Gastroesophageal sphincter (tissue), 4 donors: ENCODE measurements at places on chromosomes 2 and 18. TPM values are rescaled to one million over a fixed set of nuclear protein-coding genes. Genes with fewer than 3 reads are reported as not detected.

The TTL gene
- total RNA-seq = 33.8 TPM

The NUP35 gene
- 6.8 TPM for total RNA-seq

The ELOA2 gene
- not detected for total RNA-seq

DNA sequence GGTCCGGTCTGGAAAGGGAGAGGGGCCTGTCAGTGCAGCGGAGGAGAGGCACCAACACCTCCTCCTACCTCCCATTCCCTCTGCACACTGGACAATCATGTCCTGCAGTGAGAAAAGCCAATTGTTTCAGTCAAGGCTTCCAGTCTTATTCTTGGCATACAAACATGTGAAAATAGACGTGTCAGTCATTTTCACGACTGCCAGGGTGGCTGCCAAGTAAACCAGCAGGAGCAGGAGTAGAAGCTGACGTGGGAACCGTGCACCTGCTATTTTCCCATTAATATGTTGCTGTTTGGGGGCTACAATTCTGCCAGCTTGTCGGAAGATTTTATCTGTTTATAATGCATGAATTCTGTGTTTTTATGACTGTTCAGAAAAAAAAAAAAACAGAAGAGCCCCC, 202.3 kb downstream of the SPP2 start:
- no peak for ATAC-seq

DNA sequence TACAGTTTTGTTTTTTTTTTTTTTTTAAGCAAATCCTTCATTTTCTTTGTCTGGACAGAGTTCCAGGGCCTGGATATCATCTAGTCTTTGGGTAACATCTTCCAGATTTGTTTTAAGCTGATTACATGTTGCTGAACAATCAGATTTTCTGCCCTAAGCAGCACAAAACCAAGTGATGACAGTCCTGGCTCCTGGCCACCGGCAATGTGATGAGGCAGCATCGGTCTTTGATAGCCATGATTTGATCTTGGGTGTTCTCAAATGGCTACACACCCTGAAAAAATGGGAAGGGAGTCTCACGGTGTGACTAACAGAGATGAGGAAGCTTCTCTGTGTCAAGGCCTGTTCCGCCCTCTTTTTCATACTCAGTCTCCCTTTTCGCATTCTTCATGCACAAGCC, 708.6 kb upstream of the ZEB2 start:
- ATAC-seq = no peak
